Aorta (tissue), 5 donors: ENCODE measurements at places on chromosomes 4 and X.

GRCh38 chr4:25813448-25814106, 49.2 kb downstream of the SEL1L3 start:
- no peak for DNase-seq

GRCh38 chr4:173074501-173074946, 94.1 kb upstream of the GALNT7 start:
- no peak for DNase-seq

GRCh38 chrX:118271775-118272174, 74.1 kb upstream of the WDR44 start:
- DNase-seq, result no peak

- no peak for DNase-seq
Observed at GRCh38 chr4:25330905-25331808, 18.6 kb downstream of the ZCCHC4 start.

GRCh38 chrX:96575011-96575410, 109.6 kb upstream of the DIAPH2 start:
- no peak for DNase-seq

GRCh38 chr4:13645075-13645474, 17.6 kb upstream of the BOD1L1 start:
- DNase-seq, result no peak

DNA sequence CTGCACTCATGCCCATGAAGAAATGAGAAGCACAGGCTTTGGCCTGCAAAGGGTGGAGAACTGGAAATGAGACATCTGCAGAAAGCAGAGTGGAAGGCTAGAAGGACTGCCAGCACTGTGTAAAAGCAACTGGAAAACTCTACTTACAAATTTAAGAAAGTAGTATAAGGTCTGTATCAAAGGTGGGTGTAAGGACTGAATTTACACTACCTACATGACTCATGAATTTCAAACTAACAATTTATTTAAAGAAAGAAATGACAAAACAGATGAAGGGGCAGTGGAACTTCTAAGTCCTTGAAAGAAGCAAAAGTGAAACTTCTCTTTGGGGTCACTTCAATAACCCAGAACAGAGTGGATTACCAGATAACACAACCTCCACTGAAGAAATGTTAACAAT, 71.2 kb downstream of the SLC10A7 start:
- no peak for DNase-seq

DNA sequence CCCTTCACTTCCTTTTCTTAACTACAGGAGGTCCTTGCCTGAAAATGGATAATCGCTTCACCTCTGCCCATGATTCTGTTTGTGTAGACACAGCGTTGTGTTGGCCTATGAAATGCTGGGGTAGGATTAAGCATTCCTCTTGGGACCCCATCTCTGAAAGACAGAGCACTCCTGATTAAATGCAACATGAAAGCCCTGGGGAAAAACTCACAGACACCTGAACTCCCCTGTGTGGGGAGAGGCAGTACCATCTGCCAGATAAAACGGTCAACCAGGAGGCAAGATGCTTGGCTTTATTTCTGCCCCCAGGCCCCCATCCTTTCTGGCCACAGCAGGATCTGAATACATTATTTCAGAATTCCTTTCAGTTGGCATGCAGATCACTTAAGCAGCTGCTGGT, 1.9 kb downstream of the LGI2 start:
- no peak for DNase-seq

- no peak for DNase-seq
Observed at GRCh38 chr4:186958726-186959350, 235.2 kb upstream of the FAT1 start.

- peak; percentile 10 for DNase-seq
Observed at GRCh38 chrX:1851527-1851926, 236.7 kb downstream of the ASMT start.

DNA sequence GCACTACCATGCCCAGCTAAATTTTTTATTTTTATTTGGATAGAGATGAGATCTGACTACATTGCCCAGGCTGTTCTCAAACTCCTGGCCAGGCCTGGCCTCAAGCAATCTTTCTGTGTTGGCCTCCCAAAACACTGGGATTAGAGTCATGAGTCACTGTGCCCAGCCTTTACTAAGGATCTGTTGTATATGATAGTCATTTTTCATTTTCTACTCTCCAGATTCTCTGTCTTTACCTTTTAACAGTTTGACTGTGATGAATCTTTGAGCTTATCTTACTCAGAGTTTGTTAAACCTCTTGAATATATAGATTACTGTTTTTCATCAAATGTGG, 161.8 kb downstream of the FNIP2 start:
- no peak for DNase-seq

DNA sequence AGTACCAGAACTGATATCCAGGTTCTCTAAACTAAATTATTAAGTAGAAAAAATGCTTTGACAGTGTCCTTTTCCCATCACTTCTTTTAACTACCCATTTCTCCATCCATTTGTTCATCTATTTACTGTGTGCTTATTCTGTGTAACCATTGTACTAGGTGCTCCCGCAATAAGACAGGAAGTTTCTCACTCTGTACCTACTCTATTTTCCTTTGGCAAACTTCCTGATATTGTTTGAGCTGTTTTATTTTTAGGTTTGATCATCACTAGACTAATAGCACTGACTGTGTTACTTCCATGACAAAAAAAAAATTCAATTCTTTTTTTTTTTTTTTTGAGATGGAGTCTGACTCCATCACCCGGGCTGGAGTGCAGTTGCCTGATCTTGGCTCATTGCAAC, 102.5 kb upstream of the CASK start:
- no peak for DNase-seq

GRCh38 chr4:56082829-56083228, 134.1 kb downstream of the CEP135 start:
- DNase-seq, result no peak

DNA sequence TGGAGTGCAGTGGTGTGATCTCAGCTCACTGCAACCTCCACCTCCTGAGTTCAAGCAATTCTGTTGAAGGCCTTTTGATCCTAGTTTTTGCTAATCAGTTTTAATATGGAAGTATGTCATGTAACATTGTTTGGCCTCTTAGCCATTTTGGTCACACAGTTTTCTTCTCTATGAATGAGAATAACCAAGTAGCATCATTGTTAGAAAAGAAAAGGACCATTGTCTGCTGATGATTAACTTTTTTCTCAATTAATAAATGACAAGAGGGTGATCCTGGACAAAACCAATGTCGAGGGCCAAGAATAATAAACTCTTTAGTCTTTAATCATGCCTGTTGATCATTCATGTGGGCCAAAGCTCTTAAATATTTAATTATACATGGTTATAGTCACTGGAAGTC, 289.3 kb upstream of the MAGEB2 start:
- no peak for DNase-seq

DNA sequence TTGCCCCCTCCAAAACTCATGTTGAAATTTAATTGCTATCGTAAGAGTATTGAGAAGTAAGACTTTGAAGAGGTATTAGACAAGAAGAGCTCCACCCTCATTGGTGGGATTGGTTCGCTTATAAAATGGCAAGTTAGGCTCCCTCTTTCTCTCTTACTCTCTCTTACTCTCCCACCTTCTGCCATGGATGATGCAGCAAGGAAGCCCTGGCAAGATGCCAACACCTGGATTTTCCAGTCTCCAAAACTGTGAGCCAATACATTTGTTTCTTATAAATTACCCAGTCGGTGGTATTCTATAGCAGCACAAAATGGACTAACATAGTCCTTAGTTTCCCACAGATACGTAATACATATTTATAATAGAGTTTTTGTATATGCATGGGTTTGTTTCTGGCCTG, 119.4 kb downstream of the DDIT4L start:
- DNase-seq, result no peak

DNA sequence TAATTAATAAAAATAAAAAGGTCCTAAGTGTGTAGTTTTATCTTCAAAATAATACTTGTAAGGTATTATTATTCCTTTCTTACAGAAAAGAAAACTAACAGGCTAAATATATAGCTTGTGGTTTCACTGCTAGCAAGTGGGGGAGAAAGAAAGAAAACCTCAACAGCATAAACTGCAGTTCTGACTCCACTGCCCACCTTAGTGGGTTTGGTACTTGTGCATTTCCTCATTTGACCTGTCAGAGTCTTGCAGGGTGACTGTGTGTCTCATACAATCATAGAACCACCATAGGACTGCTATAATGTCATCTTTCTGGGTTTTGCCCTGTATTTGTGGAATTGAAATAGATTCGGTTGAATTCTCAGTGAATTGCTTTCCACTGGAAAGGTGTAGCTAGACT, 94.7 kb upstream of the PUDP start:
- DNase-seq, result no peak

DNA sequence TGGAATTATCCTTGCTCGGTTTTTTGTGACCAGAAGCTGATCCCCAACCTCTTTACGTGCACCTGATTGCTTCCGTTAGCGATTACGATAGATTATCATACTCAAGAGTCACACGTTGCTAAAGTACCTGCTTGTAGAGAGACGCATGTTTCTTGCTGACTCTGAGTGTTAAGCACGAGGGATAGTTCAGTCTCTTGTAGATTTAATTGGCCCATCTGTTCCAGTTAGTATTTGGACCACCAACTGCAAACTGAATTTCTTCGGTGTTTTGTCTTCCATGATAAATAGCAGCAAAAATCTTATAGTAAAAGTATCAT, 516 bp upstream of the COX18 start:
- DNase-seq, result no peak

- no peak for DNase-seq
Observed at GRCh38 chr4:75429208-75429607, 85.0 kb downstream of the RCHY1 start.

DNA sequence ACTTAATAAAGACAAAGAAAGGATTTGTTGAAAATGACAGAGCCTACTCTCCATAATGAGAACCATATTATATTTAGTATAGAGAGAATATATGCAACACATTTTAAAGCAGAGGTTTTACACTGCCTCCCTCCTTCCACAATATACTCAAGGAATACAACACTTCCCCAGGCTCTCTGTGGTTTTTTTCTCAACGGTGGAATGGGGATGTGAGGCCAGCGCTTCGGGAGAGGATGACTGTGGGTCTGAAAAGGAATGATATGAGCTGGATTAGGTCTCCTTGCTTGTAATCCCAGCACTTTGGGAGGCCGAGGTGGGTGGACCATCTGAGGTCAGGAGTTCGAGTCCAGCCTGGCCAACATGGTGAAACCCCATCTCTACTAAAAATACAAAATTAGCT, 348.7 kb upstream of the KLF3 start:
- DNase-seq, result no peak

DNA sequence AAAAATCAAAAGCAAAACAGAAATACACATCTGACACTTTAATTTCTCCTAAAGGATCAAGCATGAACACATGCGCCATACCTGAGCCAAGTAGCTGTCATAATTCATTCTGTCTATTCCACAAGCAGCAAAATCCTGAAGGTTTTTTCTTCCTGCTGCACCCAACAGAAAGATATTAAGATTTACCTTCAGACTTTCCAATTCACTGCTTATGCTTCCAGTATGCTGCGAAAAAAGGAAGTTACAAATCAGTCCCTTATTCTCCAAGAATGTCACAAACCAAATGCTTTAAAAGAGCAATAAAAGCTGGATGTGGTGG, 29.2 kb upstream of the FGFBP2 start:
- DNase-seq, result no peak

GRCh38 chr4:14837860-14838259, 164.4 kb upstream of the CPEB2 start:
- DNase-seq, result no peak

DNA sequence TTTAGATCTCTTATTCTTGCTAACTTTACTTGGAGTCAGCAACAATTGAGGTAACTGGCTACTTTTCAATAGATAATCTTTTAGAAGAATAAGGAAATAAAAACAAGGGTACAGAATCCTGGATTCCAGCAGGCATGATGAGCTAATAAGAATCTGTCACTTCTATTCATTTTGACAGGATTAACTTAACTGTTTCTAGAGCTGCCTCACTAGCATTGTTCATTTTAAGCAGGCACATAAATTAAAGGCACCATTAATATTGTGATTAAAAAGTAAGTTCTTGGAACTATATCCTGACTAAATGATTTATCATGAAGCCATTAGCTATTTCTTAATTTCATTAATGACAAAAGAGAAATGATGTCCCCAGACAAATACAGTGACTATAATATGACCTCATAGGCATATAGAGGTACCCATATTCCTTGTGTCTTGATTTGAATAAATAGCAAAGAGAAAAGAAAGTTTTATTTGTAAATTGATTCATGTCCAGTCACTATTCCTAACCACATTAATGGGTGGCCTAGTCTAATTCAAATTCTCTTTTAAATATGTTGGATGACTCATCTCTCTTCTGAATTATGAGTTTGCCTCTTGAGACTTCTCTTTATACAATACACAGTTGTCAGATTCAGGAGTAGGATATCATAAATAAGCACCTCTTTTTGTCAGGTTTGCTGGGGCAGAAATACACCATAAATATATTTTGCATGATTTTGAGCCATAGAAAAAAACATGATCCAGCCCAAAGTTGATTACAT, 343.0 kb downstream of the SLITRK2 start:
- no peak for DNase-seq

DNA sequence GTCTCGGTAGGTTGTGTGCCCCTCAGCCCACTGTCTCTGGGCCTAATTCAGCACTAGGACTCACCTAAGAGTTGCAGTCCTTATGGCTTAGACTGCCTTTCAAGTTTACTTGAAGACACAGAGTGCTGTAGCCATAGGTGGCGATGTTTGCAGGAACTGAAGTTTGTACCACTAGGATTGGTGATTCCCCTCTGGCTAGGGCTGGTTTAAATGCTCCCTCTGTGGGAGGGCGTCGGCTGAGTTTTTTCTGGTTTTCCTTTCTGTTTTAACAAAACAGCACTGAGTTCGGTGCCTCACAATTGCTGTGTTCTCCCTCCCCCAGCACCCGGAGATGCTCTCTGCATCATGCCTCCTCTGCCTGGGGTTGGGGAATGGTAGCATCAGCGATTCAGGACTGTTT, 480.9 kb downstream of the PCDH11X start:
- DNase-seq, result no peak

DNA sequence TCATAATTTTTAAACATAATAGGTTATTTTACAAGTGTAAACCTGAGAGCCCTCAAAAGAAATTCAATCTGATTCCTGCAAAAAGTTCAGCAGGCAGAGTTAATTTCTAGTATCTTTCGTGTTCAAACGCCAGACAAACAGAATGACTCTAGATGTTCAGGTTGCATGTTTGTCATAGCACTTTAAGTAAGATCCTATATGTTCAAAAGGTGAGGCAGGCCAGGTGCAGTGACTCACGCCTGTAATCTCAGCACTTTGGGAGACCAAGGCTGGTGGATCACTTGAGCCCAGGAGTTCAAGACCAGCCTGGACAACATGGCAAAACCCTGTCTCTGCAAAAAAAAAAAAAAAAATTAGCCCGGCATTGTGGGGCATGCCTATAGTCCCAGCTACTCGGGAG, 1.1 kb upstream of the RASSF6 start:
- DNase-seq, result no peak

DNA sequence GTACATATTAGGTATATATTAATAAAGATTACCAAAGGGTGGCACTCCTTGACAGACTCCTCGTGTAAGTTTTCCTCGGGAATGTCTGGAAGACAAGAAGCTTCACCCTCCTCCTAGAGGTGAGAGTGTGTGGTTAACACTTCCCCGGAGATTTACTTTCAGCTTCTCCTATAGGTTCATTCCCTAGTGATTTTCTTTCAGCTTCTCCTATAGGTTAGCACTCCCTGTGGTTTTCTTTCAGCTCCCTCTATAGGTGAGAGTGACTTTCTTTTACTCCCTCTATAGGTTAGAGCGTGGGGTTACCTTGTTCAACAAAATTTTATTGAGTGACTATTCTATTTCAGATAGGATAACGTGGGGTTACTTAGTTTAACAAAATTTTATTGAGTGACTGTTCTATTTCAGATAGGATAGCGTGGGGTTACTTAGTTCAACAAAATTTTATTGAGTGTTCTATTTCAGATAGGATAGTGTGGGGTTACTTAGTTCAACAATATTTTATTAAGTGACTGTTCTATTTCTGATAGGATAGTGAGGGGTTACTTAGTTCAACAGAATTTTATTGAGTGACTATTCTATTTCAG, 106.0 kb upstream of the PLAC1 start:
- no peak for DNase-seq
